Transverse colon (tissue), 4 donors: ENCODE measurements at places on chromosomes 3 and 15. TPM values are rescaled to one million over a fixed set of nuclear protein-coding genes. Genes with fewer than 3 reads are reported as not detected.

- no peaks in the 10 kb centered on the region for H3K36me3 ChIP-seq
- no peaks in the 10 kb centered on the region for H3K4me1 ChIP-seq
- no peaks in the 10 kb centered on the region for H3K27me3 ChIP-seq
- no peak for DNase-seq
- H3K4me3 ChIP-seq = no peak overlapping the region
Measured at GRCh38 chr15:35874260-35874905, 328.4 kb upstream of the DPH6 start.

The CPEB1 gene
- 5.6 TPM for total RNA-seq

The COL8A1 gene
- 2.6 TPM for total RNA-seq

DNA sequence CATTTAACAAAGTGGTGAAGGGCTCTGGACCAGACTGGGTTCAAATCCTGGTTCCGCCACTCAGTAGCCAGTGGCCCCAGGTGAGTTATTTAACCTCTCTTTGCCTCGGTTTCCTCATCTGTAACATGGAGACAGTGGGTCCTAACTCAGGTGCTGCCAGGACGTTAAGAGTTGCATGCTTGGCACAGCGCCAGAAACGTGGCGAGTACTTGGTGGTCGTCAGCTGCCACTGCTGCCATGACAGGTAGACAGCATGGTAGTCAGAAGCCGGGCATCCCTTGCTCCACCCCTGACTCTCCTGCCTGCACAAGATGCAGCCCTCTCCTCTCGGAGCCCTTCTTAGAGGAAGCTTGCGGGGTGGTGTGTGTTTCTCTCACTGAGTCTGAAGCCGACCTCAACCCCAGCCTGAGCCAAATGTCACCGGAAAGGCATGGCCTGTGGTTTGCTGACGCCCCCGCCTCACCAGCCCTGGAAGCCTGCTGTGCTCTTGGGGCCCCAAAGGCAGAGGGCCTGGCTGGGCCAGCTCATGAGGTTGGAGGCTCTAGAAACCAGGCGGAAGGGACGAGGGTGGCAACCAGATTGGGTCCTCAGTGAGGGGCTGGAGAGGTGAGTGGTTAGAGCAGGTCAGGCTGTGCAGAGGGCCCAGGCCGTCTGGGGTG is 160.8 kb upstream of the TLE3 start:
- H3K27me3 ChIP-seq = no peaks in the 10 kb centered on the region
- peak; percentile 50 for DNase-seq
- no peak overlapping the region for H3K4me3 ChIP-seq

DNA sequence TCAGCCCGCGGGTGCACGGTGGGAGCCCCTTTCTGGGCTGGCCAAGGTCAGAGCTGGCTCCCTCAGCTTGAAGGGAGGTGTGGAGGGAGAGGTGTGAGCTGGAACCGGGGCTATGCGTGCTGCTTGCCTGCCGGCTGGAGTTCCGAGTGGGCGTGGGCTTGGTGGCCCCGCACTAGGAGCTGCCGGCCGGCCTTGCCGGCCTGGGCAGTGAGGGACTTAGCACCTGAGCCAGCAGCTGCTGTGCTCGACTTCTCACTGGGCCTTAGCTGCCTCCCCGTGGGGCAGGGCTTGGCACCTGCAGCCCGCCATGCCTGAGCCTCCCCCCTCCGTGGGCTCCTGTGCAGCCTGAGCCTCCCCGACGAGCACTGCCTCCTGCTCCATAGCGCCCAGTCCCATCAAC is 36.0 kb downstream of the TRH start:
- DNase-seq = no peak
- no peaks in the 10 kb centered on the region for H3K36me3 ChIP-seq
- no peaks in the 10 kb centered on the region for H3K27me3 ChIP-seq
- no peaks in the 10 kb centered on the region for H3K4me1 ChIP-seq
- no peak overlapping the region for H3K27ac ChIP-seq

GRCh38 chr15:90550919-90551318 is 21.2 kb downstream of the CRTC3 start:
- no peak overlapping the region for H3K27ac ChIP-seq
- H3K4me3 ChIP-seq = no peak overlapping the region
- no peaks in the 10 kb centered on the region for H3K27me3 ChIP-seq

DNA sequence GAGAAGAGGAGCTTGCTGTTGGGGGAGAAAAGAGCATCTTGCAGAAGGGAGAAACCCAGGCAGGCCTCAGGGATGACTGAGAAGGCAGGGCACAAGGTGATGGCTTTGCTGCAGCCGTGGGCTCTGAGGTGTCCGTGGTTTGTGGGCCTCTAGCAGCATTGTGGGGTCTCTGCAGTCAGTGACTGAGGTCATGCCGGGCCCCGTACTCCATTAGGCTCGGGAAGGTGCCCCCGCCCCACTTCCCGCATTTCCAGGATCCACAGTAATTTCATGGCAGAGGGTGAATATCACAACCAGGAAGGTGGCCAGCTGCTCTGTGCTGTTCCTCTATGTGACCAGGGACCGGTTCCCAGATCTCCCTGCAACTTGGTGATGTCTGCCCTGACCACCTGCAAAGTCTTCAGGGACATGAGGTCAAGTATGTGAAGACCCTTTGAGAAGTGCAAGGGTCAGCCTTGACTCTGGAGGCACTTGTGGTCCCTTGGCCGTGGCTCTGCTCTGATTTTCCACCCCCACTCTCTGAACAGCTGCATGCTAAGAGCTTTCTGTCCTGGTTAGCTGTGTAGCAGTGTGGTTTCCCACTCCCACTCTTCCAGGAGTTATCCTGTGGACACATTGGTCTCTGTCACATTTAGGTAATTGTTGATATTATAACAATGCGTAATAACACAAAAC is 3.6 kb downstream of the KLF13 start:
- DNase-seq = no peak
- no peak overlapping the region for H3K4me3 ChIP-seq
- peak overlapping the region; percentile 100 for H3K27ac ChIP-seq

DNA sequence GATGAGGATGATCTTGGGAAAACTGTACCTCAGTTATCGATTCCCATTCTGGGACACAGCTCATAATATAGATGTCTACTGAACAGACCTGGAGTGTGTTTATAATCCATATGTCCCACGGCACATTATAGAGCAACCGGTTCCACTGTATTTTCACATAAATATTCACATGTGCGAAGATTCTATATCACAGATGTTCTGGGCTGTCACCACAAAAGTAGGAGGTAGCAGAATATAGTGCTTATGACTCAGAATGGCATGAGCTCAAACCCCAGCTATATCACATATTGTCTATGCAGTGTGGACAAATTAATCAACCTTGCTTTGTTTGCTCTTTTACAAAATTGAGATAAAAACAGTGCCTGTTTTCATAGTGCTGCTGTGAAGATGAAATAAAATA is 640.3 kb upstream of the ADAMTS9 start:
- no peaks in the 10 kb centered on the region for H3K4me1 ChIP-seq
- H3K27ac ChIP-seq = no peak overlapping the region
- H3K4me3 ChIP-seq = no peak overlapping the region
- no peaks in the 10 kb centered on the region for H3K27me3 ChIP-seq
- no peaks in the 10 kb centered on the region for H3K36me3 ChIP-seq

DNA sequence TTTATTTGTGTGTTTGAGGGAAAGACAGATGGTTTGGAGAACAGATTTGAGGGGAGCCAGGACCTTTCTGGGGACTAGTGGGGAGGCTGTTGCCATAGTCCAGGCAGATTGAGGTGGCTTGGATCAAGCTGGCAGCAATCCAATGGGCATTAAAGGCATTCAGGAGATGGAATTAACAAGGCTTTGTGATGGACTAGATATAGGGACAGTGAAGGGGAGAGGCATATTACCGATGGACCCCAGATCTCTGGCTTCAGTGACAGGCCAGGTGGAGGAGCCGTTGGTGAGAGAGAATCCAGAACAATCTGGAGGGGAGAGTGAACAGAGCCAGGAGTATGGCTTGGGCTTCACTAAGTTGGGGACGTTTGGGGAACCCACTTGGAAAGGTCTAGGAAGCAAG is 124.8 kb downstream of the EEFSEC start:
- H3K4me1 ChIP-seq = peaks cover 3% of the 10 kb centered on the region
- no peak overlapping the region for H3K4me3 ChIP-seq
- no peaks in the 10 kb centered on the region for H3K27me3 ChIP-seq
- H3K36me3 ChIP-seq = no peaks in the 10 kb centered on the region
- no peak for DNase-seq

DNA sequence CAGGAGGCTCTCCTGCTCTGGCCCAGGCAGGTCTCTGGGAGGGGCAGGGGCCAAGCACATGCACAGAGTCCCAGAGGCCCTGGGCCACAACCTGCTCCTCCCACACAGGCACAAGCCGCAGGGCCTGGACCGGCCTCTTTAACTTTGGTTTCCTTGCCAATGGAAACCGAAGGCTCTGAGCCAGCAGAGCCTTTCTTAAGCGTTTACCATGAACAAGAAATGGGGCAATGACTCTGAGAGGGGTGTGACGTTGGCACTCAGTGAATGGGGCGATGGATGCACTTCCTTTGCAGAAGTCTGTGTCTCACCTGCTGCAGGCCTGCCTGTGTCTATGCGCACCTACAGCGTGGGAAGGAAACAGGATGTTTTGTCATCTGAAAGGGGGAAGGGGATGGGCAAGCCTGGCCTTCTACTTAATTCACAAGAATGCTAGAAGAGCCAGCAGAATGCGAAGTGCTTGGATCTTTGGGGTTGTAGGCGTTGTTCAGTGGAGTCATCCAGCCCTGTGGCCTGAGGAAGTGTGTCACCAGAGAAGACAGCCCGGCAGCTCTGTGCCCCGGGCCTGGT is 41.8 kb downstream of the IFT122 start:
- H3K4me1 ChIP-seq = no peaks in the 10 kb centered on the region
- H3K36me3 ChIP-seq = no peaks in the 10 kb centered on the region
- H3K4me3 ChIP-seq = no peak overlapping the region
- DNase-seq = no peak
- no peaks in the 10 kb centered on the region for H3K27me3 ChIP-seq
- no peak overlapping the region for H3K27ac ChIP-seq

DNA sequence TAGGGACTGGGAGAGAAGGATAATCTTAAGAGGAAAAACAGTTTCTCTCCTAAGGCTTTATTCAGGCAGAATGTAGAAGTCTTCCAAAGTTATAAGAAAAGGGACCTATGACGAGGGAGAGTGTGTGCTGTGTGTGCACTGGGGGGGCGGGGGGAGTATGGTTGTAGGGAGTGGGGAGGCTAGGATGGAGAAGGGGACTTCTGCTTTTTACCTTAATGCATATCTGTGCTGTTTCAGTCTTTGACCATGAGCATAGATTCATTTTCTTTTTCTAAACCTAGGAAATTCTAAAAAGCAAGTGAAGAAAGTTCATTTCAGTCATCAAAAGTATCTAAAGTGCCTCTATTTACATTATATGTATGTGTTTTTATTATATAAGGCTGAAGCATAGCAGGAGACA is 52.6 kb upstream of the RASA2 start:
- no peak for DNase-seq
- H3K27me3 ChIP-seq = no peaks in the 10 kb centered on the region
- peaks cover 14% of the 10 kb centered on the region for H3K36me3 ChIP-seq
- peak overlapping the region; percentile 80 for H3K27ac ChIP-seq

- no peak overlapping the region for H3K4me3 ChIP-seq
- H3K4me1 ChIP-seq = no peaks in the 10 kb centered on the region
- no peak overlapping the region for H3K27ac ChIP-seq
Measured at GRCh38 chr15:44066211-44066827, 128.8 kb downstream of the FRMD5 start.

DNA sequence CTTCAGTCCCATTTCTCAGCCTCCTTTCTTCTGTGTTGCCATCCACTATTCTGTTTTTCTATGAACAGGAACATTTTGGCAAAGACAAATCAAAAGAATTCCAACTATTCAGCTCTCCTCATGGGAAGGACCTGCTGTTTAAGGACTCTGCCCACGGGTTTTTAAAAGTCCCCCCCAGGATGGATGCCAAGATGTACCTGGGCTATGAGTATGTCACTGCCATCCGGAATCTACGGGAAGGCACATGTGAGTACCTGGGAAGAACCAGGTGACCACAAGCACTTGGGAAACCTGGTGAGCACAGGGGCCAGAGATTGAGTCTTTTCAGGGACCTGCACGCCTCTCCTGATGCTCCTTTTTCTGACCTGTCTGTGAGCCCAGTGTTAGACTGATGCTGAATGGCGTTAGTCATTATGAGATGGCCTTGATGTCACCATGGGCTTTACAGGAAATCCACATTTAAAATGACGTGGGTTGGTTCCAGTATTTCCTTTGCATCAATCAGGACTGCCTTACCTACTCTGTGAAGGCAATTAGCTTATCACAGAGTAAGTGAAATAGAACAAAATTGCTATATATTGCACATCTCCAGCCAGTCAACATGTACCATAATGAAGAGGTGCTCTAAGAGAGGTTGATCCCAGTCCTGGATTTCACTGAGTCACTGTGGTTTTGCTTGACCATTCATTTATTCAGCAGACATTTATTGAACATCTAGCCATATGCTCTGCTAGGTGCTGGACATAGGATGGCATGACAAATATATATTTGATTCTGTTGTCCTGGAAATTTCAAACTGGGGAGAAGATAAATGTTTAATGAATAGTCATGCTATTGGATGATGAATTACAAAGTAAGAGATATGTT is 11.7 kb downstream of the TF start:
- no peaks in the 10 kb centered on the region for H3K36me3 ChIP-seq
- no peaks in the 10 kb centered on the region for H3K4me1 ChIP-seq
- no peaks in the 10 kb centered on the region for H3K27me3 ChIP-seq
- H3K4me3 ChIP-seq = no peak overlapping the region
- H3K27ac ChIP-seq = no peak overlapping the region

DNA sequence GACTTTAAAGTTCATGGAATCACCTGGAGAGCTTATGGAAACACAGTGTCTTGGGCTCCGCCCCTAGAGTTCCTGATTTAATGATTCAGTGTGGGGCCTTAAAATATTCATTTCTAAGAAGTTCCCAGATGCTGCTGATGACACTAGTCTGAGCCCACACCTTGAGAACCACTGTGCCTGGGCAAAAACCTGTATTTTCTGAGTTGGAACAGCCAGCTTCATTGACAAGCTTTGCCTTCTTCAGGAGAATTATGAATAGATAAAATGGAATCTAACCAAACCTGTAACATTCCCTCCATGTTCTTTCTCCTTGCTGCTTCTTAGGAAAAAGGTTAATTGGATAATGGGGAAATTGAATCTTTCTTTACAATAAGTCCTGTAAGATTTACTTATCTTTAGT is 490.7 kb downstream of the DIPK2A start:
- no peaks in the 10 kb centered on the region for H3K4me1 ChIP-seq
- no peaks in the 10 kb centered on the region for H3K27me3 ChIP-seq

The LRTM1 gene
- not detected for total RNA-seq

DNA sequence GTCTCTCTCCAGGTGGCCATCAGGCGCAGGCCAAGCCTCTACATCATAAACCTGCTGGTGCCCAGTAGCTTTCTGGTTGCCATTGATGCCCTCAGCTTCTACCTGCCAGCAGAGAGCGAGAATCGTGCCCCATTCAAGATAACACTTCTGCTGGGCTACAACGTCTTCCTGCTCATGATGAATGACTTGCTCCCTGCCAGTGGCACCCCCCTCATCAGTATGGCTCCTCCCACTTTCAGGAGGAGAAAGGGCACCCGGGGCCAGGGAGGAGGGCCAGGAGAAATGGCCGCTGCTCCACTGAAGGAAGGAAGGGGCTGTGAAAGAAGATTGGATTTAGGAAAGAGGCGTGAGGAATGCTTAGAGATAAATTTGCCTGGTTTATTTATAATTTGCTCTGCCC is 6.6 kb downstream of the HTR3C start:
- no peaks in the 10 kb centered on the region for H3K4me1 ChIP-seq
- H3K36me3 ChIP-seq = no peaks in the 10 kb centered on the region
- H3K27ac ChIP-seq = no peak overlapping the region
- no peaks in the 10 kb centered on the region for H3K27me3 ChIP-seq
